ENCODE measurements at places on chromosomes 1 and 21.
A peak's percentile ranks its signal among the peaks of the same experiment; 100 is the strongest.

GRCh38 chr1:43367904-43368645 is at the start of gene ELOVL1:
TSS of gene ELOVL1 (minus strand) at chr1:43368011. CDS start at chr1:43365609, 2,402 bp downstream.
- DNase-seq, result peak; percentile 58

DNA sequence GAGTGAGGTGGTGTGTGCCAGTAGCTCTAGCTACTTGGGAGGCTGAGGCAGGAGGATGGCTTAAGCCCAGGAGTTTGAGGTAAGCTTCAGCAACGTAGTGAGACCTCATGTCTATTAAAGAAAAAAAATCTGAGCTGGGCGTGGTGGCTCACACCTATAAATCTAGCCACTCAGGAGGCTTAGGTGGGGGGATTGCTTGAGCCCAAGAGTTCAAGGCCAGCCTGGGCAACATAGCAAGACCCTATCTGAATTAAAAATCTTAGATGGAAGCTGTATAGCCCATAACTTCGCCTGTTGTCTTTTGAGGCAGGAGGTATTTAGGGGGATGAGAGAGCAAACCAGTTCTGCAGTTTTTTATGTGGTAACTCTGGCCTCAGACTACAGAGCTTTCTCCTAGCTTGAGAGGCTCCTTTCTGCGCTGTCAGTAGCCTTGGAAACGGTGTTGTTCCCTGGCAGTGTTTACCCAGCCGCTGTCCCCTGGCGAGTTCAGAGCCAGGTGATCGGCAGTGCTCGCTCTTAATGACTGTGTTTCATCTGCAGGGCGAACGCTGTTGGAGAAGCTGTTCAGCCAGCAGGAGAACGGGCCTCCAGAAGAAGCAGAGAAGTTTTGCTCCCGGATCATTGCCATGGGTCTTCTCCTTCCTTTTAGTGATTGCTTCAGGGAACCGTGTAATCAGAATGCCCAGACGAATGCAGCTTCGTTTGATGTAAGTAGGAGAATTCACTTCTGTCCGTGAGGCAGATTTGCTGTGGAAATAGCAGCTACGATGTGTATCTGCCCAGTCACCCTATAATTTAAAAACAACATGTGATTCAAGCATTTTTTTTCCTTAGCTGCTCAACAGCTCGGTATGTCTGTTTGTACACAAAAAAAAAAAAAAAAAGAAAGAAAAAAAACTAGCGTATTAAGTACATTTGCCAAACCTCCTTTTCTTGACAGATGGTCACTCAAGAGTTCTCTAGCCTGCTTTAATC is 31.2 kb downstream of the FMN2 start:
- DNase-seq, result no peak

GRCh38 chr1:174052621-174053020 is 30.5 kb upstream of the RC3H1 start:
- no peak for DNase-seq

DNA sequence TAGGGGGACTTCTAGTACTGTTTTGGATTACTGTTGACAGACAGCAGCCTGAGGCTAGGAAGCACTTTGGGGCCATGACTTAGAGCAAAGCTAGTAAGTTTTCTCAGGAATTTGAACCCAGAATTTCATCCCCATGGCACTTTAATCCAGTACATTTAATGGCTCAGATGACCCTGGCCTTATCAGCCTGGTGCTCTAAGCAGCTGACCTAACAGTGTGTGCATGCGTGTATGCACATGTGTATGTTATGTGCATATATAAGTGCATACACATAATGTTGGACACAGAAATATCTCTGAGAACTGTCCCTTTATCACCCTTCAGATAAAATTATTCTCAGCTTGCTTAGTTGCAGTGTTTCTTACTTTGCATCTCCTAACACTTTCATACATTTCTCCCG is 115.0 kb downstream of the CLIC6 start:
- no peak for DNase-seq

Data from hematopoietic multipotent progenitor cell (in vitro differentiated cells).